ENCODE measurements at places on chromosomes 2 and 18.

GRCh38 chr2:219247678-219248642, 2.7 kb downstream of the STK16 start:
- DNase-seq: peak; percentile 84

DNA sequence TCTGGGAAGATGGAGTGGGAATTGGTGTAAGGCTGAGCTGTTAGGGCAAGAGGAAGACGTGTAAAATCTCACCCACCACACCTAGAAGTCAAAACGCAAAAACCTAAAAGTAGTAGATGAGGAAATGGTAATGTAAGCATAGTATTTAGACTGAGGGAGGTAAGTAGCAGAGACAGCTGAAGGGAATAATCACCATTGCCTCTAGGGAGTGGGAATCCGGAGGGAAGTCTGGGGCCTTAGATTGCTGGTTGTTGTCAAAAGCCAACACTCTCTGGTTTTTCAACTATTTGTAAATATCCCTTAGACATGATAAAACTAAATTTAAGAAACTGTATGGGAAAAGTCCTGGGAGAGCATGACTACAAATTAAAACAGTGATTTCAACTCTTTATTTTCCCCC, 28.7 kb upstream of the MYCN start:
- no peak for DNase-seq

GRCh38 chr2:209141818-209142217, 282.0 kb upstream of the MAP2 start:
- no peak for DNase-seq

DNA sequence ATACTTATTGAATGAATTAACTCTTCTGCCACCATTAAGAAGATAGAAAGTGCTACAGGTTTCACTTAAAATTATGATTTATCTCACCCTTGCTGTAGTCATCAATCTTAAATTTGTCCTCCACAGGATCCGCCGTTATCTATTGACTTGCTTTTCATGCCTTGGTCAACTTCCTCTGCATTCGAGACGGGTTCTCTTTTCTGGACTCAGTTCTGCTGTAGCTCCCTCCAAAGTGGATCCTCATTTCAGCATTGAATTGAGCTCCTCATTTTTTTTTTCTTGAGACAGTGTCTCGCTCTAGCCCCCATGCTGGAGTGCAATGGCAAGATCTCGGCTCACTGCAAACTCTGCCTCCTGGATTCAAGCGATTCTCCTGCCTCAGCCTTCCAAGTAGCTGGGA, 27.6 kb downstream of the INPP5D start:
- no peak for DNase-seq

- DNase-seq: no peak
Measured at GRCh38 chr2:204982303-204982702, 437.0 kb downstream of the PARD3B start.

GRCh38 chr2:16128746-16129610, 188.6 kb downstream of the MYCN start:
- DNase-seq: no peak

DNA sequence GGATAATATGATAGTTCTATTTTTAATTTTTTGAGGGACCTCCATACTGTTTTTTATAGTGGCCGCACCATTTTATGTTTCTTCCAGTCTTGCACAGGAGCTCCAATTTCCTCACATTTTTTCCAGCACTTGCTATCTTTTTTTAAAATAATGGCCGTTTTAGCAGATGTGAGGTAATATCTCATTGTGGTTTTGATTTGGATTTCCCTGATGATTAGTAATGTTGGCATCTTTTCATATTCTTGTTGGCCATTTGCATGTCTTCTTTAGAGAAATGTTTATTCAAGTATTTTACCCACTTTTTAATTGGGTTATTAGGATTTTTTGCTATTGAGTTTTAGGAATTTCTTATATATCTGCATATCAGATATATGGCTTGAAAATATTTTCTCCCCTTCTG, 29.9 kb upstream of the NAPG start:
- no peak for DNase-seq

DNA sequence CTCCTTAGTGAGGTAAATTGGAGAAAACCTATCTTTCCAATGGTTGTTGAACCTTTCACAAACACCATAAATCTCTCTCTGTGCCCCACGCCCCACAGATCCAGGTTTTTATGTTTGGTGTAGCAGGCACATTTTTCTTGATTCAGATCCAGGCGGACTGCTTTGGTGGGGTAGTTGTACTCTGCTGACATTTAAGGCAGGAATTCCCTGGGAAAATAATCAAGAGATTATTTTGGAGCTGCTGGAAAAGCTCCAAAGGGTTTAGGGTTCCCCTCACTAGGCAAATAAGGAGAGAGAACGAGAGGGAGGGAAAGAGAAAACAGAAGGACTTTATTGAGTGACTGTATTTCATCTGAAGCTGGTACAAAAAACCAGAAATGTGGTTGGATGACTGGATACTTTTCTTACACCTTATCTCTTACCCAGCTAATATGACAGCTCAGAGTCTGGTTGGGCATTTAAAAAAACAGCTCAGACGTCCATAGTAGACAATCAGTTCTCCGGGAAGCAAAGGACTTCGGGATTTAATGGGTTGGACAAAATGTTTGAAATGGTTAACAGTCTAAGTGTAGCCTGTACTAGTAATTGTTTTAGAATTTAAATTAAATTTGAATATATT, 3.6 kb upstream of the AQP4 start:
- no peak for DNase-seq

- no peak for DNase-seq
Measured at GRCh38 chr2:208034503-208035140, 9.3 kb upstream of the PLEKHM3 start.

DNA sequence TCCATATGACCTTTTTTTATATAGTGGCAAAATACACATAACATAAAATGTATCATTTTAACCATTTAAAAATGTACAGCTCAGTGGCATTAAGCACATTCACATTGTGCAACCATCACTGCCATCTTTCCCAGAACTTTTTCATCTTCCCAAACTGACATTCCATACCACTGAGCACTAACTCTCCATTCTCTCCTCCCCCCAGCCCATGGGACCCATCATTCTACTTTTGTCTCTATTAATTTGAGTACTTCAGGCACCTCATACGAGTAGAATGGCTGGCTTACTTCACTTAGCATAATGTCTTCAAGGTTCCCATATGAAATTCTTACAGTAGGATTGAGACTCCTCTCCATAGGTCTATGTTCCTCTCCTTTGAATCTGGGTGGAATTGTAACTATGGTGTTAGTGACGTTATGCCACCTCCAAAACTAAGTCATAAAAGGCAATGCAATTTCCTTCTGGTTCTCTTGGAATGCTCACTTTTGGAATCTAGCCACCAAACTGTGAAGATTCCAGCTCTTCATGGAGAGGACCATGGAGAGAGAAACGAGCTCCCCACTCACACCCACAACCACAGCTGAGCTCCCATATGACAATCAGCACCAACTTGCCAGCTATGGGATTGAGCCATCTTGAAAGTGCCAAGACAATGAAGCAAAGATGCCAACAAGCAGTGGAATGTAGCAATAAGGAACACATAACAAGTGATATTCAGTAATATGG, 9.8 kb upstream of the DNAJC27 start:
- no peak for DNase-seq

DNA sequence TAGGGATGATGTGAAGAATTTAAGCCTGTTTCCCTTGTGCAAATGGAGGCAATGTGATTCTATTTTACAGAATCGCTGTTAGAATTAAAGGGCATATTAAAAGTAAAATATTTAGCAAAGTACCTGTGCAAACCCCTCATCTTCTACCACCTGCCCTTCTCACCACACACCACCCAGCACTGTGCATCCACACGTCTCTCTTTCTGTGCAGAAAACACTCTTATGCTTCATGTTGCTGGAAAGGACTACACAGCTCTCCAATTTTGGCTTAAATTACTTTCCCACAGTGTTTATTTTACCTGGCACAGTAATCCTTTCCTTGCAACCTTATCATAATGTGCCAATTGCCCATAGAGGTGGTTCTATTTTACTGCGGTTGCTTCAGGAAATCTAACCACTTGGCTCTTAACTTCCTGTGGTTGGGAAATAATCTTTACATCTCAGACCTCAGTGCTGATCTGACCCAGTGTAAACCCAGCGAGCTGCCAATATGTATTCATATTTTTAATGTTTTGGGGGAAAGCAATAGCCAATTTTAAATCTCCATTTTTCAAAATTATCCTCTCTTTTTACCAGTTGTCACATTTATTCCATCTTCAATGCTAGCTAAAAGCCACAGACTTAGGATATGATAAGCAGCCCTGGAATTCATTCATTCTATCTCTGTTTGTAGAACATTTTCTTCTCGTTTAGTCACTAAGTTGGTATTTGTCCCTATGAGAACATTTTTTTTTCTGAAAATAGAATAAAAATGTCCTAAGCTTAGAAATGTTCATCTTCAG, 250.9 kb downstream of the DSEL start:
- peak; percentile 27 for DNase-seq

DNA sequence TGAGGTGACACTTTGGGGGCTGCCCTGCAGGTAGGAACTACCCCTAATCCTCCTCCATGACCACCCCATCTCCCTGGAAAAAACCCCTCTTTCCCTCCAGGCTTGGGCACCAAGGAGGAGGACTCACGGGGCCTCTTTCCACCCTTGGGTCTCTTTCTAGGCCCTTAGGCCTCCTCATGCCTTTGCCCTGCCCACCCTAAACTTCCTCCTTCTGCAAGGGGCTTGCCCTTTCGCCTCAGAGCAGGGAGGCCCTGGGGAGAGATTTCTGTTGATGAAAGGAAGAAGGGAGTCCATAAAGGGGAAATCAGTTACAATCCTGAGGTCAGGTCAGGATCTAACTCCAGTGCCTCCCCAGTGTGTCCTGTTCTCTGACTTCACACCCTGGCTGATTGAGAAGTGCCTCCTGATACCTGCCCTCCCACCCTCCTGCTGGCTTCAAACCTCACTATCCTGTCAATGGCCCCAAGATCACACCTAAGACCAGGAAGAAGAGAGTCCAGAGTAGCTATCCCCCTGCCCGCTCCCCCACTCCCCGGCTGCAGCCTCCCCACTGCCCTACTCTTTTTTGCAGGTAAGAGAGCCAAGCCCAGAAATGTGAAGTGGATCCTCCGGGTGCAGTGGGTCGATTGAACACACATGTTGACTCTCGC, 16.7 kb upstream of the TNS1 start:
- DNase-seq: no peak

DNA sequence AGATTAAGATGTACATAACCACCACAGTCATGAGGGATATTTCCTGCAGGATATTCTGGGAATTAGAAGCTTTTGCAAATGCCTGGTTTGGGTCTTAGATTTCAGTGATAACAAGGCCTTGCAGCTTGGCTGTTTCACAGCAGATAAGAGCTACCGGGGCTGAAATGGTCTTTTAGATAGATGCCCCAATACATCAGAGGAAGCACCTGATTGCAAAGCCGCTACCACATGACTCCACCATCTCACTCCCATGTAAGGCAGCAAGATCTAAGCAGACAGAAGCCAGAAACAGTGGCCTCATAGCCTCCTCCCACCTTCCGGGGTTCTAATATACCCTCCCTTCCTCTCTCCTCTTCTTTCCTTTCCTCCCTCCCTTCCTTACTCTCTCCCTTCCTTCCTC, 31.1 kb upstream of the EPG5 start:
- DNase-seq: peak; percentile 55

- DNase-seq: no peak
Measured at GRCh38 chr2:80058562-80058961, 246.0 kb downstream of the LRRTM1 start.

GRCh38 chr2:45212953-45213635, 203.8 kb upstream of the SIX2 start:
- no peak for DNase-seq

DNA sequence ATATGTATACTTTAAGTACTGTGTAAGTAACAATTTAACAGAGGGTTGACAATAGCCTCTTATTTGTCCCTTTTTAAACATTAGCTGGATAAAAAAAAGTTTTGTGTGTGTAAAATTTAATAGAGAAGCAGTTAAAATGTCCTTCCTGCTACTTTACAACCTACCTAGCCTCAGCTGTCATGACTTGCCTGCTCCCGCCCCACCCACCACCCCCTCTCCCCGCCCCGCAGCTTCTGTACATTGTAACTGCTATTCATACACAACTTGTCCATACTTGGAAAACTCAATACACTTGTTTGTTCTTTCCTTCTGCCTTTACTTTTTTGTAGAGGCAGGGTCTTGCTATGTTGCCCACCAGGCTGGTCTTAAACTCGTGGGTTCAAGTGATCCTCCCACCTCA, 19.5 kb downstream of the RELCH start:
- DNase-seq: no peak

GRCh38 chr2:134657650-134658250, 61.0 kb downstream of the TMEM163 start:
- peak; percentile 15 for DNase-seq

GRCh38 chr2:54508541-54508940, 52.4 kb downstream of the SPTBN1 start:
- DNase-seq: no peak

- DNase-seq: no peak
Measured at GRCh38 chr2:141055531-141055930, 1075.3 kb downstream of the LRP1B start.

GRCh38 chr2:133982256-133982655, 271.6 kb upstream of the MGAT5 start:
- no peak for DNase-seq

- DNase-seq: no peak
Measured at GRCh38 chr2:5756272-5756671, 64.1 kb downstream of the SOX11 start.

DNA sequence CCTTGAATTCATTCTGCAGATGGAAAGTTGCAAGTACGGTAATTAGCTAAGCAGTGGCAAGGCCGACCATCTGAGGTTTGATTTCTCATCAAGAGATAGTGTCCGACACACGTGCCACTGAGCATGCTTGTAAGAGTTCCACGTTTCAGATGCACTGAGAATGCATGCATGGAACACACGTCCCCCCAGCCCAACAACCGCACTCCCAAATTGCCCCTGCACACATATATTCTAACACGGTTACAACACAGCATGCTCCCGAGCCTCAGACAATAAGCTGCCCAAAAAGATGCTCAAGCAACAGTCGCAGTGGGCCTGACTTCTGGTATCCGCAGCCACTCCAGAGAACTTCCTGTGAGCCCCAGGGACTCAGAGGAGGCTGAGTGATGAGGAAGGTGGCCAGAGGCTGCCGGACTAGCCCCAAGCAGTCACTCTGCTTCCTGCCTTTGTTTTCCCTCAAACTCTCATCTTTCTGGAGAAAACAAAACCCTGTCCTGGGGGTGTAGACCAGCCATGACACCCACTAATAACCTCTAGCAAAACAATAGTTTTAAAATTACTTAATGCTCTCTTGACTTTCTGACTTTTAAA, 204.0 kb downstream of the TGIF1 start:
- no peak for DNase-seq

DNA sequence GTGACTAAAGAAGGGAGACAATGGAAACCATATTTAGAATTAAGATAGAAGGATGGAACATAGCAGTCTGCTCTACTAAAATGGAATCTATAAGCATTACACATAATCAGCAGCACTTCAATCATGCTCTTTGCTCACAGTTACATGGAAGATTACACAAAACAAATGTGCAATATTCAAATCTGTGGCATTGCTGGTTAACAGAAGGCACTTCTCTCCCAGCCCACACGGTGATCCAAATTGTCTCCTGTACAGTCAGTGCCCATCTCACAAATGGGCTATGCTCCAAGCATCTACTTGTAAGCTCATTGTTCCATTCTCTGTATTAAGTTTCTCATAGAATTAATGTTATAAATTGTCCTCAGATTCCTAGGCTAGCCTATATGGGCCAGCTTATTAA, 716.6 kb downstream of the NRXN1 start:
- no peak for DNase-seq

Data from CD4-positive, alpha-beta T cell treated with Interleukin-6 at 100 ng/mL for 8 hours (primary cell).